ENCODE measurements at places on chromosomes 12 and 14.

DNA sequence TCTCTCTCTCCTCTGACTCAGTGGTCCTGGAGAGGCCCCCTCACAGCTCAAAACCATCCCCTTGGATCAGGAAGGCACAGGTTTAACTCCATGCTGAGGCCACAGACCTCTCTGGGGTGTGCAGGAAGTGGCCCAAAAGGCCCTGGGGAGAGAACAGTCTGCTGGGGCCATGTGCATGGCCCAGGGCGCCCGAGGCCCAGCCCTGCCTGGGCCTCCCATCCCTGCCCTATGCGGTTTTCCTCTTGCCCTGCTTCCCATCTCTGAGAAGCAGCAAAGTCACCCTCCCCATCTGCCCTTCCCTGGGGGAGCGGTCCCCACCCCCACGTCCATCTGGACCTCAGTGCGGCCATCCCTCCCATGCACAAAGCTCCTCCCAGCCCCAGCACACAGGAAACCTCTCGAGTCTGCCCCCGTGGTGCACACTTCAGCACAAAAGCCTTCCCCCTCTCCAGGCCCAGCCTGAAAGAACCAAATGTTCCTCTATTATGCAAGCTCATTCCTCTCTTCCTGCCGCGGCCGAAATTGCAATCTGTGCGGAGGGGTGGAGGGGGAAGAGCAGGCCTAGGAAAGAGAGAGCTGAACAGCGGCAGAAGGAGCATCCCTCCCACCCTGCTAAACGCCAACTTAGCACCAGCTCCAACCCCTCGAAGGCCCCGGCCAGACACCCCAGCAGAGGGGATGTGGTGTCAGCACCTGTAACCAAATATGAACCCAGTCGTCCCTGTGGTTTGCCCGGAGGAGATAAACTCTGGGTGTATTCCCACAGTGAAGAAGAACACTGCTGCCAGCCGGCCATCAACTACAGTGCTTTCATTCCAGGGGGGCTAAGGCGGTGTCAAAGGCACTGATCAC is 108.5 kb downstream of the SCARB1 start:
- DNase-seq = peak; percentile 91

GRCh38 chr12:508795-509194 is 49.1 kb downstream of the B4GALNT3 start:
- no peak for DNase-seq

DNA sequence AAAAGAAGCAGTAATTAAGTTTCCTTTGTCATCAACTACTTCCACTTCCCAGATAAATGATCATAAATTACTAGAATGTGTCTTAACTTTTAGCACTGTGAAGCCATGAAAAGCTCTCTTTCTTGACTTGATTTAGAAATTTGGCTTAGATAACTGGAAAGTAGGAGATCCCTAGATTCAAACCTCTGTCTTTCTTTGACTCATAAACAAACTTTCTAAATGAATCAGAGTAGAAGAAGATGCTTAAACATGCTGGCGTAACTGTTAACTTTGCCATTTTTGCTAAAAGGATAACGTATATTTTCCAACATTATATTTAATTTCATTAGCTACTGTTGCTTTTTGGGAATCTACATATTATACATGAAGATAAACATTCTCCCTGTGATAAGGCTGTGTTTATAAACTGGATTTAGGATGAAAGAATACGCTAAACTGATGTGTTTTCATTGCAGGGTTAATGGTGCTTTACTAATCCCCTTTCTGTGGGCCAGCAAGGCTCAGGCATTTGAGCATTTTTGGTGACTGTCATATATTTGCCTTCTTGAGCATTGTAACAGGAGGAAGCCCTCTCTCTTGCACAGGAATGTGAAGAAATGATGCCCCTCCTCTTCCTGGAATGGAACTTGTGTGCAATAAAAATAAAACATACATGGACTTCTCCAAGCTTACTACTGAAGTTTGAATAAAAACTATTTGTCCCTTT is 301.4 kb downstream of the BMP4 start:
- no peak for DNase-seq

DNA sequence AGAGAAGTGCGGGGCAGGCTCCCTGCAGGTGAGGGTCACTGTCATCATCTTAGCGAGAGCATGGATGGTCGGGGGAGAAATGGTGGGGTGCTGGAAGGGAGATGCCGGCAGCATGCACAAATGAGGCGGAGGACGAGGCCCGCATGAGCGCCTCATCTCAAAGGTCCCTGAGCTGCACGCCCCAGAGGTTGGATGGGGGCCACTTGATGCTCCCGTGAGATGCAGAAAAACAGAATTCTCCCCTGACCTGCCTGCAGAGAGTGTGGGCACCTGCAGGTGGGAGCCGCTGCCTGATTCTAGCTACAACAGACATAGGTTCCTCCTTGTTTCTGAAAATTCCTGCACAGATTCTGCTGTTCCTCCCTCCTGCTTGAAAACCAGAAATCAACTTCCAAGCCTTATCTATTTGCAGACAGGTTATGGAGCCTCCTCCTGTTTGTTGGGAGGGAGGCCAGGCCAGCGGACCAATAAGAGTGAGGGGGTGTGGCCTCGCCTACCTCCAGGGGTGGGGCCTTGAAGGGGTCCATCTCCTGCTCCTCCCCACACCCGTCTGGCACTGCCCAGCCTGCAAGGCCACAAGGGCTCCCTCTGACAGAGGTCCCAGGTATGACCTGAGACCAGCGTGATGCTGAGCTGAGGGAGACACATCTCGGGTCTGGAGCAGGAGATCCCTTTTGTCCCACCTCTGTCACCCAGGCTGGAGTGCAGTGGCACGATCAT is 67.2 kb downstream of the KDM2B start:
- DNase-seq = no peak

DNA sequence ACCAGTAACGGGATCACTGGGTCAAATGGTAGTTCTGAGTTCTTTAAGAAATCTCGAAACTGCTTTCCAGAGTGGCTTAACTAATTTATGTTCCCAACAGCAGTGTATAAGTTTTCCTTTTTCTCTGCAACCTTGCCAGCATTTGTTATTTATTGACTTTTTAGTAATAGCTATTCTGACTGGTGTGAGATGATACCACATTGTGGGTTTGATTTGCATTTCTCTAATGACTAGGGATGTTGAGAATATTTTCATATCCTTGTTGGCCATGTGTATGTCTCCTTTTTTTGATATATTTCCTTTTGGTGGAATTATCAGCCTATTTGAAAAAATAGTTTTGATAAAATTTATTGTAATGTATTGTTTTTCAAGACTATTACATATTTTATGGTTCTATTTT is 701.2 kb upstream of the FBXO33 start:
- DNase-seq = no peak

DNA sequence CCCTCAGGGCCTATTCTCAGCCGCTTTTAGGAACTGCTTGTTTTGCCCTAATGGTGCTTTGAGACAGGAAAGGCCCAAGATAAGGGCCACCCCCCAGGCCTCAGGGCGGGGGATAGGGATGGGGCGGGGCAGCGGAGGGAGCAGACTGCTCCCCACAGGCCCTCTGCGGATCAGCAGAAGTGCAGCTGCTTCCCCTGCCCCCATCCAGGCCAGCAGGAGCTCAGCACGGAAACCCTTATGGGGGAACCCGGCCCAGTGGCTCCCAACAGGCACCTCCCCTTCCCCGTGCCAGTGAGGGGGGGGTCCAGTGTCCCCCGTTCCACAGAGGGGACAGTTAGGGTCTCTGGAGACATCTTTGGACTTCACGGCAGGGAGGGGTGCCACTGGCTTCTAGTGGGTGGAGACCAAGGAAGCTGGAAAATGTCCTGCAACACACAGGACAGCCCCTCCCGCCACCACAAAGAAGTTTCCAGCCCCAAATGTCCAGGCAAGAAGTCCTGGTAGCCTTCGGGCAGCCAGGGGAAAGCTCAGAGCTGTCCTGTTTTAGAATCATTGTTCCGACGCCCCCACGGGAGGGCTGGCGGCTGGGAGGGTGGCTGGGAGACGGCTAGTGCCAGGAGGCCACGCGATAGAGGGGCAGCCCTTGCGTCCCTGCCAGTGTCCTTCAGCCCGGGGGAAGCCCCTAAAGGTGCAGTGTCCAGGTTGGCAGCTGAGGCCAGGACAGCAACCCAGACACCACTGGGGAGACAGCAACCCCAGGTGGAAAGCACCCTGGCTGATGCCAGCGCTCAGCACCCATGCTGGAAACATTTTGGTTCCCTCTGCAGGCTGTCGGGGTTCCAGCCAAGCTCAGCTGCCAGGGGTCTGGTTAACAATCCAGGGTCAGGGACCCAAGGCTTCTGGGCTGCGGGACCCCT is 10.4 kb upstream of the GPR132 start:
- DNase-seq = no peak

DNA sequence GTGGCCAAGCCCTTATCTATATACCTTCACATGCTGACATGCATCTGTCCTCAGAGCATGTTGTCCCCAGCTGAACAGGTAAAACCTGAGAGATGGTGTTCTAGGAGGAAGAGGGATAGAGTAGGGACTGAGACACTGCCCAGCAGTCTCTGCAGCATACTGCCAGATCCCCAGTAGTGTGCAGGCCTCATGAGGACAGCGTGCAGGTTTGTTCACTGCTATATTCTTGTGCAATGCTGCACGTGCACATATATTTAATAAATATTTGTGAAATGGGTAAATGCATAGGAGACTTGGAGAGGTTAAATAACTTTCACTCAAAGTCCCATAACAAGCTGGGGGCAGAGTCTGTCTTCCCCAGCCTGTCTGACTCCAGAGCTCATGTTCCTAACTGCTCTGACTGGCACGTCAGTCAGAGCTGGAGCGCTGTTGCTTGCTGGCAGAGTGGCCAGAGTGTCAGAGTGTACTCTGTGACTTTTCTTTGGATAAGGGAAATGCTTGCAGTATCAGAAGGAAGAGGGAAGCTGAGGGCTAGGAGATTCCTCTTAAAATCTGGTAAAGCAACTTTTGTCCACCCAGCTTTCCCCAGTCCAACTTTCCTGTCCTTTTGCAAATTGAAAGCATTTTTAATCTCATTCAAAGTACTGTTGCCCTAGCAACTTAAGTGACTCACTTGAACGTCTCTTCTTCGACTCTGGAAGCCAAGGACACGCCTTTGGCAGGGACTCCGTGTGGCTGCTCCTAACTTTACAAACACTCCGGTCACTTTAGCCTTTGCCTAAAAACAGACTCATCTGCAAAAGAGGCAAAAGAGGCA is 14.9 kb upstream of the POLR3B start:
- no peak for DNase-seq

GRCh38 chr12:109881752-109882151 is 1.4 kb upstream of the GLTP start:
- DNase-seq = no peak

DNA sequence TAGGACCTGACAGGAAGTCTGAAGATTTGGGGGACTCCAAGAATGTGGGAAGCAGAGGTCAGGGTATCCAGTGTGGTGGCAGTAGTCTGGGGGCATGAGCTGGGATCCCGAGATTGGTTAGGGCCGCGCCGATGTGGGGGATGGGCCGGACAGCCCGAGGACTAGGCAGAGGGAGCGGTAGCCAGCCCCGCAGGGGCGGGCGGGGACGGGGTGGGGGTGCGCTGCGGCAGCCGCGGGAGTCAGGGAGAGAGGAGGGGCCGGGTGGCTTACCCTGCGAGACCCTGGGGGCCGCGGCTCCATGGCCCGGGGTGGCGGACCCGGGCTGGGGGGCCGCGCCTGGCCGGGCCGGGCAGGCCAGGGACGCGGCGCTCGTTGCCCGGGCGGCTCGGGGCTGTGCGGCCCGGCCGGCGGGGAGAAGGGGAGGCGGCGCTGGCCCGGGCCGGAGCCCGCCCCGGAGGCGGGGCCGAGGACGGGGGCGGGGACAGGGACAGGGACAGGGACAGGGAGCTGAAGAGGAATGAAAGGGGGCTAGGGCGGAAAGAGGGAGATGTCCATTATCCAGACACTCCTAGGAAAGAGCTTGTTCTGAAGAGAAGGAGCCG is 5.6 kb downstream of the ZNF385A start:
- peak; percentile 66 for DNase-seq

DNA sequence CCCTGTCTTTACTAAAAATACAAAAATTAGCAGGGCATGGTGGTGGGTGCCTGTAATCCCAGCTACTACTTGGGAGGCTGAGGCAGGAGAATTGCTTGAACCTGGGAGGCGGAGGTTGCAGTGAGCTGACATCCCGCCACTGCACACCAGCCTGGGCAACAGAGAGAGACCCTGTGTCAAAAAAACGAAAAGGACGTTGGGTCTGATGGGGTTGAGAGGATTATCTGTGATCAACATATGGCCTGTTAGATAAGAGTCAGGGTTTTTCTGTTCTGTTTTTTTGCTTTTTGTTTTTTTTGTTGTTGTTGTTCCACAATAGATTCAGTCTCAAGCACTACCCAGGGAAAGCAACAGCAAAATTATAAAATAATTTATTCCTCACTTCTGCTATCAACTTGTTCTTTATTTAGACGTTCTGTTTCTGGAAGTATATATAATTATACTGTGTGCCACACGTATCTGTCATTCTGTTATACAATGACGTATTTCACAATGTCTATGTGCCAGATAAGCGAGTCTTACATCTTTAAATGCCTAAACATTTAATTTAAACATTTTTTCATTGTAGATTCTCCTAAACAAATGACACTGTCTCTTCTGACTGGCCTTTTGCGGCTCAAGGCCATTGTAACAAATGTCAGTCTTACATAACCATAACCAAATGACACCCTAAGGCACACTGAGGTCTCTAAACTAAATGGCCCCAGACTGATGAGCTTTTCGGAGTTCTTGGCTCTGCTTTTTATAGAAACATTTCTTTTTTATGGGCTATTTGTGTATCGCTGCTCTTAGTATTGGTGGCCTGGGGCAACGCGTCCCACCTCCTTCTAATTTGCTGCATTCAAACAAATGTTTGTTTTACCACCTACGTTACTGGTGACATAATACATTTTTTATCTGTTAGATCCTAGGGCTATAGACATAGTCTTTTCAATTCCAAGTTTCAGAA is 7.2 kb upstream of the P2RX4 start:
- DNase-seq = no peak

GRCh38 chr14:24924544-24924943 is 125.4 kb downstream of the STXBP6 start:
- DNase-seq = no peak

GRCh38 chr14:68683326-68683725 is 109.5 kb downstream of the ZFP36L1 start:
- DNase-seq = no peak

- DNase-seq = no peak
Measured at GRCh38 chr12:108112832-108113556, 16.1 kb upstream of the WSCD2 start.

DNA sequence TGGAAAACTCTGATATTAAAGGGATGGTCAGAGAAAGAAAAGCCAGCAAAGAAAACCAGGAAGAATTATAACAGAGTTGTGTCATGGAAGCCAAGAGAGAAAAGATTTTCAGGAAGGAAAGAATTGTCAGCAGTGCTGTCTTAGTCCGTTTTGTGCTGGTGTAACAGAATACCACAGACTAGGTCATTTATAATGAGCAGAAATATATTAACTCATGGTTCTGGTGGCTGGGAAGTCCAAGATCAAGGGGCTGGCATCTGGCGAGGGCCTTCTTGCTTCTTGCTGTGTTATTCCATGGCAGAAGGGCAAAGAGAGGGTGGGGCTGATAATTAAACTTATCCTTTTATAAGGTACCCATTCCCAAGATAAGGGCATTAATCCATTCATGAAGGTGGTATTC is 6.4 kb upstream of the INHBE start:
- DNase-seq = no peak

GRCh38 chr12:116673681-116674111 is 64.2 kb downstream of the SPRING1 start:
- no peak for DNase-seq

All from NCI-H1092 (cell line).